ENCODE measurements at places on chromosomes 7 and 10.

GRCh38 chr10:20040012-20040411 lies 223.8 kb downstream of the PLXDC2 start:
- peak; percentile 16 for DNase-seq

GRCh38 chr10:17394854-17395253 lies 59.5 kb downstream of the ST8SIA6 start:
- no peak for DNase-seq

GRCh38 chr10:87589645-87590051 lies 70.0 kb upstream of the PAPSS2 start:
- DNase-seq, result peak; percentile 54

DNA sequence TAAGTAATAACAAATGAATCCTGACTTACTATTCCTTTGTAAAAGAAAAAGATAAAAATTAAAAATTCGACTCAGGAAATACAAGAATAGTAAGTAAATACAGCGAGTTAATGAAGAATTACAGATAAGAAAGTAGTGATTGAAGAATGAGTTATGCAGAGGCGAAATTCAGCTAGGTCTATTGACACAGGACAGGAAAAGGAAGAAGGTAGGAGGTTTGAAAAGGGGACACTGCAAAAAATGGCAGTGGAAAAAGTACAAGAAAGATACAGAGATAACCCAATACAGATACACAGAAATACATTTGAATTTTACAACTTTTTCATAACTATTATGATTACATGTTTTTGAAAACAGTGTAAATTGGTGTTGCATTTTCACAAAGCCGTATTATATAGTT lies 28.0 kb downstream of the JAZF1 start:
- DNase-seq, result no peak

DNA sequence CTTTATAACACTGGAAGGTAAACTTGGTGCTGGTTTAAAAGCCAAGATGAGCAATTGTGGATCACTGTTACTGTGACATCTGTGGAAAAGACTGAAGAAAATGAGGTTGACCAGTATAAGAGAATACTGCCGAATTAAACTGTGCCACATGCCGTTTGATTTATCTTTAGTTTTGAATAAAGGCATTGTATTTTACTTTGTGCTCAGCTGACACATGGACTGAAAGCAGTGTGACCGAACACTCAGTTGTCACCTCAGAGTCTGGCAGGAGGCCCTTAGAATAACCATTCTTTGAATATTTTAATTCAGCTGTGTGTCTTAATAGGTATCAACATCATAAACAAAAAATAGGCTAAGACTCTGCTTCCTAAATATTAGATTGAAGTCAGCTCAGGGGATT lies 133.7 kb upstream of the GJD4 start:
- no peak for DNase-seq
